ENCODE measurements at places on chromosomes 11 and 22. TPM values are rescaled to one million over a fixed set of nuclear protein-coding genes. Genes with fewer than 3 reads are reported as not detected.

- DNase-seq, result peak; percentile 38
These were observed 68.2 kb downstream of the CD82 start for GRCh38 chr11:44633641-44634040.

Gene PRR33
- 5.8 TPM for total RNA-seq

Gene C1QTNF4
- total RNA-seq, result 0.48 TPM

DNA sequence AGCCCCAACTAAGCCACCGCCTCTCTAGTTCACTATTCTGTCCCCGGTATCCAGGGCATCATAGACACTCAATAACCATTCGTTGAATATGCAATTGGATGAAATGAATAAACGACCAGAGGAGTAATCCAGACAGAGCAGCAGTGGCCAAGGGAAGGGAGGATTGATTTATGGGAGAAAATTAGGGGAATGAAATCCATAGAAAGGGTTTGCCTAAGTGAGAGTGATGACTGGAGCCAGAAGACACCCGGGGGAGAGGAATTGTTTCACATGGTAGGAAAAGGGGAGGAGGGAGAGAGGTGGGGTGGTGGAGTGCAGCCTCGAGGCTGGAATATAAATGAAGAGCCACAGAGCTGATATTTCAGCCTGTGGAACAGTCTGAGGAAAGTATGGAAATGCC is 168.2 kb downstream of the COMMD9 start:
- DNase-seq, result no peak

DNA sequence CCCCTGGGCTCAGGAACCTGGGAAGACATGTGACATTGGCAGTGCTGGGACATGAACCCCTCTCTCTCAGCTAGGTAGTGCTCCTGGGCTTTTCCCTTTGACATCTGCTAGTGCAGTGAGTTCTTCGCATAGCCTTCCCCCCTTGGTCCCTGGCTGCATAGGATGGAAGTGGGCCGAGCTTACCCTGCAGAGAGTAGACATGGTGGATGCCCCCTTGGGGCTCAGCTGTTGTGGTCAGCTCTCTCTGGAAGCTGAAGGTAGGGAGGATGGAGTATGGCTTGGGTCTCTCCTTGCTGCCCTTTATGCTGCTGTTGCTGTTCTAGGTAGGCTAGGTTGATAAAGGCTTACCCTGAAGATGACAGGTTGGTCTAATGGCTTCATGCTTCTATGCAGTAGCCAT is 92.1 kb downstream of the ZBTB16 start:
- no peak for DNase-seq

DNA sequence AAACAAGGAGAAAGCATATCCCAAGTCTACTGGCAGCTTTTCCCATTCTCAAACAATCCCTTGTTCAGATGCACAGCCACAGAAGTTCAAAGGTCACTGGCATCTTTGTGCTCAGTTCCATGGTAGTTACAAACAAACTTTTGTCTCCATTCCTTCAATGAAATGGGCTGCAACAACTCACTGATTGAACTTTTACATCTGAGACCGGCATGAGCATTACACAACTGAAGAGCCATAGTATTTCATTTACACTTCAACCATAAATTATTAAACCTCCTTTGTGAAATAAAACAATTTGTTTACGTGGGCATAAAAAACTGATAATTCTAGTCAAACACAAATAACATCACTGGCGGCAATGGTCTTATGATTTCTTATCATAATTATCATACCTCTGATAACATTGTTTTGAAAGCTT is 67.8 kb upstream of the ARHGAP32 start:
- DNase-seq, result no peak

Gene KMT5B
- total RNA-seq, result 22.5 TPM

GRCh38 chr22:35376728-35377472 is 4.0 kb upstream of the HMOX1 start:
- DNase-seq, result peak; percentile 93

DNA sequence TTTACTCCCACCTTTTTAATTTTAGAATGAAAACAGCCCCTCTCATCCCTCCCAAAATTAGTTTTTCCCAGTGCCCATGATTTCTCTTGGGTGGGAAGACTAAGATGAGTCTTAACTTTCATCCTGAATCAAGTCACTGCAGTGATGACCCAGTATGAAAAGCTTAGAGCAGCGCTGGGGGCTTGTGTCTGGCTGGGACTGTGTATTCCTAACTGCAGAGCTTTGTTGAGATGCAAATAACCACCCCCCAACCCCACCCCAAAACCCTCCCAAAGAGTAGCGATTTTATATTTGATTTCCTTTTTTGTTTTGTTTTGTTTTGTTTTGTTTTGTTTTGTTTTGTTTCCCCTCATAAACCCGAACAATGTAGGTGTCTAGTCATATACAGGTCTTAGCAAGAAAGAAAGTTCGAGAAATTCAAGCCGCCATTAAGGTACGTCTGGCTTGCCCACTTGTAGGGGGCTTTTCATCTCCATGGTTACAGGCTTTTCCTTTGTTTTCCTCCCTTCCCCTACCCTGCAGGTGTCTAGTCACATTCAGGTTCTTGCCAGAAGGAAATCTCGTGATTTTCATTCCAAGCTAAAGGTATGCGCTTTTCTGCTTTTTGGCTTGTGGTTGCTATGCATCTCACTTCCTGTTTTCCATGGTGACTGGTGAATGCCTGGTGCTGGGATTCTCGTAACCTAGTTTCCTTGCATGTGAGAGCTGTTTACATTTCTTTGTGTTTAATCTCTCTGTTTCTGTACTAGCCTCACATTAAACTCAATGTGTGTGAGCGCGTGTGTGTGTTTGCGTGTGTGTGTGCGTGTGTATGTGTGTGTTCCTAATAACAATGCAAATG is 144.6 kb upstream of the RASSF10 start:
- no peak for DNase-seq

Measured in Right ventricle myocardium superior (tissue), 1 donor.